ENCODE measurements at places on chromosomes 3 and 15.

- DNase-seq, result no peak
Measured at GRCh38 chr3:115399750-115400149, 223.6 kb upstream of the GAP43 start.

- no peak for DNase-seq
Measured at GRCh38 chr15:31024330-31024729, 32.9 kb upstream of the MTMR10 start.

- no peak for DNase-seq
Measured at GRCh38 chr3:144264794-144265193, 293.2 kb downstream of the DIPK2A start.

- peak; percentile 22 for DNase-seq
Measured at GRCh38 chr15:58748040-58748851, 1.3 kb downstream of the ADAM10 start.

DNA sequence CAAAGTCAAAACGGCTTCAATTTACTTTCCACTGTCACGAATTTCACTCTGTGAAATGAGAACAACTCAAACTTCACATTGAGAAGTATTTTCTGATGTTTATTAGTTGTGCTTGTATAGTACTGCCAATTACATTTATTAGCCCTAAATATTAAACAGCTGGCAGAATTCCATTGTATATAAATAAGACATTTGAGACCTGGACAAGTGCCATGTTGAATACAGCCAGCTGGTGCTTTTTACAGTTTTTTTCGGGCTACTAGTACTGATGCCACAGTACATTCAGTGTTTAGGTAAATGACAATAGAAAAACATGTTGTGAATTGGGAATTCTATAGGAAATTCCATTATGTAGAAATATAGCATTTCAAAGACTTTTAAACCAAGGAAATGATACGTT, 79.0 kb downstream of the EPHA3 start:
- DNase-seq, result no peak

DNA sequence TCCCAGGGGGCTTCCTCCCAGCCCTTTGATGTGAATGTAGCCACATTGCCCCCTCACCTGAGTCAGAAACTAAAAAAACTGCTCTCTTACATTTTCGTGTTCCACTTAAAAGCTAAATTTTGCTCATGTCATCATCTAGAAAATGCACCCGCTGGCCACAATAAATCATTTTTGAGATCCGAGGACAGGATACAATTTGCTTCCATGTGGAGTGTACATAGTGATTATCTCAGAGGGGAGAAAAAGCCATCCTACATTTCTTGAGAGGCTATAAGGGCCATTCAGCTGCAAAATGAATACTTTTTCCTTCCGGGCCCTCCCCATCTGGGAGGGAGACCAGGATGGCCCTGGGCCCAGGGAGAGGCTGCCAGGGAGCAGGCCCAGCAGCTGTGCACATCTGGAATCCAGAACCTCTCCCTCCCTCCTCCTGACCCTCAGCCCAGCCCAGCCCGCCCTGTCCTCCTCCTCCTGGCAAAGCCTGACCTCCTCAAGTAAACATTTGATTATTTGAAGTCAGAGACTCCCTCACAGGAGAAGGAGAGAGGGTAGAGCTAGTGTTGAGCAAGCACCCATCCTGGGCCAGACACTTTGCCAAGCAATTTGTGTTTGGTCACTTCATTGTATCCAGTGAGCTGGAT, 59.1 kb downstream of the CORO2B start:
- no peak for DNase-seq

DNA sequence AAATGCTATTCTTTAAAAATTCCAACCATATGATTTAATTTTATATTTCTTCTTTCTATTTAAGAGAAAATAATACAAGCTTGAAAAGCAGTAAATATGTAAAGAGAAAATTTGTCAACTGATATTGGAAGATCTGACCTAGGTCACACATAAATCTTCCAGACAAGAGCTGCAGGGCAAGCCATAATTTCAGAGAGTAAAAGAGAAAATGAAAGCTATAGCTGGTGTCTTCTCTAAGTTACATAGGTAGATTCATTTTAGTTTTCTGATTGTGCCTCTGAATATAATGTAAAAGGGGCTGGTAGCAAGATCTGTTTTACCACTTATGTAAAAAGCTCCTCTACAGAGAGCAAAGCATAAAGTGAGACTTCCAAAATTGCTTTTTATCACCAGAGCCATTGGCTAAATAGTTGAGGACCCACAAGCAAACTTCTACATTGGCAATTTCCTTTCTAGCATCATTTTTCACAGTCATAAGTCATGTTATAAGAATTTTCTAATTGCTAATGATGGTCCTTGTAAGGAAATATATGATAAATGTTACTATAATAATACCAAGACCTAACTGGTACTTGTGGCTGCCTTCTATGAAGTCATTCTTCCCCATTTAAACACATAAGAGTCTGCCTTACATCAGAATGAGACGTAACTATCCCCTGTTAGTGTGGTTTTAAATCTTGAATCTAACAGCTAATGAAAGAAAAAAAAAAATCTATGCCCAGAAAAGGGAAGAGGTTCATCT, 80.8 kb upstream of the SKOR1 start:
- DNase-seq, result no peak

- peak; percentile 22 for DNase-seq
Measured at GRCh38 chr3:101819649-101820206, 29.6 kb upstream of the NFKBIZ start.

GRCh38 chr3:19898721-19899120, 35.3 kb downstream of the EFHB start:
- no peak for DNase-seq

Data from CD4-positive, alpha-beta T cell treated with Interleukin-4 for 1 hour (primary cell).